ENCODE measurements at places on chromosomes 12 and 14. TPM values are rescaled to one million over a fixed set of nuclear protein-coding genes. Genes with fewer than 3 reads are reported as not detected.

DNA sequence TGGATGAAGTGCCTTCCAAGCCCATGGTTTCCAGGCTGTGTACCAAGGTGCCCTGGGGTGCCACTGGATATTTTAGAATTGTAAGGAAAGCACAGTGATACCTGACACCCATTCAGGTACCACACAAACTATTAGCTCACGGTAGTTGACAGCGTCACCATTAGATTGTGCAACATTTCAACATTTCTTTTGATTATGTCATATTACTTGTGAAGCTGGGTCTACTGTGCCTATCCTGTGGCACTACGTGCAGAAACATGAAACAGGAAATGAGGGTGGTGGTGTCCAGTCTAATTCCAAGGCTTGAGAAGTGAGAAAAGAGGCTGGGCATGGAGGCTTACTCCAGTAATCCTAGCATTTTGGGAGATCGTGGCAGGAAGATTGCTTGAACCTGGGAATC, 75.5 kb upstream of the CPM start:
- DNase-seq: no peak

DNA sequence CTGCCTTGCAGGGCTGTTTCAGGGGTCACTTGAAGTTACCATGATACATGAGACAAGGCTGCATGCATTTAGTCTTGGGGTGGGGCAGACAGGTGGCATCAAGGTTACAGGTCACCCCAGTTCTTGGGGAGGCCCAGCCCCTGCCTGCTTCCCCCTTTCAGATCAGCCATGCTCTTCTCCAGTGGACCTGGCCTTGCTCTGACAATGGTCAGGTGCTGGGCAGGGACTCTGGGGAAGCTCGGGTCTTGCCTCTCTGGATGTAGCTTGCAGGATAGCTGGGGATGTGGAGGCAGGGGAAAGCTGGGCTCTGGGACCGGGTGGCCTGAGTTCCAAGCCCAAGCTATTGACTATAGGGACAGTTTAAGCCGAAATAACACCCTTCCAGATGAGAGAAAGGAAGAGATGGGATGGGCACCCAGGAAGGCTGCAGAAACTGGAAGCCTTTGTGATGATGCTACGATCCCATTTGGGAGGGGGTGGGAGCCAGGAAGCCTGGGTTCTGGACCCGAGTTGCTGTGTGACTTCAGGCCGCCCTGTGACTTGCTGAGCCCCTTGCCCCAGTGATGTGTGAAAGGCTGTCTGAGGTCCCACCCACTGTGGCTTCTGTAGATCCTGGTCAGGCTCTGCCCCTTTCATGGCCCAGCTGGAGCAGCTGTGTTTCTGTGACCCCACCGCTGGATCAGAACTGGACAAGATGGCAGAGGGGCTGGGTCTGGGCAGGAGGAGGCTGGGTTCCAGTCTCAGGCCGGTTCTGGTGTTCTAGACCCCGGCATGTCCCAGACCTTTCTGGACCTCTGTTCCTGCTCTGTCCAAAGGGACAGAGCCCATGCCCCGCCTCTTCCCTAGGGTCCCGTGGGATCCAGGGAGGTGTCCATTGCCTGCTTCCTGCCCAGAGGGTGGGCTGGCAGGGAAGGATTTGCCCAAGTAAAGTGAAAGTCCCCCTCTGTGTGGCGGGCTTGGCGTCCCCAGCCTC, 2.1 kb downstream of the TNFAIP2 start:
- no peak for DNase-seq

The WNT1 gene
- not detected for total RNA-seq

DNA sequence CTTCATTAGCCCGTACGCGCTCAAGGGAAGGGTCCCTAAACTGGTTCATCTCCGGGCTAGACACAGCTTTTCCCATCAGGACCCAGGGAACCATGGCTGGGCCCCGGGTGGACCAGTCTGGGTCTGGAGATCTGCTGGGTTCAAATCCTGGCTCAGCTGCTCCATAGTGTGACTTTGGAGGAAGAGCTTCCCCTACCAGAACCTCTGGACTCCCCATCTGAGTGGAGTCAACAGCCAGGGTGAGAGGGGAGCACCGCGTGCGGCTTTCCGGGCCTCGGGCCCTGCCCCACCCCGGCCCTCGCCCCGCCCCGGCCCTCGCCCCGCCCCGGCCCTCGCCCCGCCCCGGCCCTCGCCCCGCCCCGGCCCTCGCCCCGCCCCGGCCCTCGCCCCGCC, 41.2 kb downstream of the BEGAIN start:
- no peak for DNase-seq

DNA sequence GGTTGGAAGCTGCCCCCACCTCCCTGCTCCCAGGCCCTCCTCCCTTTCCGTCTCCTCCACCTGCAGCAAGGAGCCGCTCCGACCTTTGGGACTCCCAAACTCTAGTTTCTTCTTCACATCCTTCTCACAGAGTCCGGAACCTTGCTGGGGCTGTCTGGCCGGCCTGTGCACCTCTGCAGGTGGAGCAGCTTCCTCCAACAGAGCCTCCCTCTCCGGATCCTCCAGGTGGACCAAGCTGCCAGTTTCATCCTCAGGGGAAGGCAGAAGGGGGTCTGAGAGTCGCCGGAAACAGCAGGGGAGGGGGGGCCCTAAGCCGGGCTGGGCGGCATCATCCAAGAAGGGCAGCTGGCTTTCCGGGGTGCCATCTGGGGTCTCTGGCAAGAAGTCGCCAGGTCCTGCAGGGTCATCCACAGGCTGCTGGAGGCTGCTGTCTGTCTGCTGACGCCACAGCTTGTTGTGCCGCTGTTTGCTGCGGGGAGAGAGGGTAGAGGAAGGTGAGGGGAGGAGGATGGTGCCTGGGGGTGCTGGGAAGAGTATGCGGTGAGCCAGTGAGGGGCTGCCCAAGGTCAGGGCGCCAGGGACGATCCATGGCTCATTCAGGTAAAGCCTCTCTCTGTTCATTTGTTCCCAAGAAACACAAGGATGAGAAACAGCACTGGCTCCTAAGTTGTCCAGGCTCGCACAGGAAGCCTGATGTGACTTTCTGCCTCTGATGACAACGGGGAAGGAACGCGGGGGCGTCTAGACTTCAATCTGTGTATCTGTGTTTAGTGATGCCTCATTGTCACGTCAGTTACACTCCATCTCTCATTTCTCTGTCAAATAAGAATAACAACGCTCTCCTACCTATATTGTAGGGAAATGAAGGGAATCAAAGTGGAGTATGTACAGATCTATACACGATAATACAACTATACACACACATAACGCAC, 61.3 kb upstream of the CORO1C start:
- no peak for DNase-seq

The USP30 gene
- 27.3 TPM for total RNA-seq

DNA sequence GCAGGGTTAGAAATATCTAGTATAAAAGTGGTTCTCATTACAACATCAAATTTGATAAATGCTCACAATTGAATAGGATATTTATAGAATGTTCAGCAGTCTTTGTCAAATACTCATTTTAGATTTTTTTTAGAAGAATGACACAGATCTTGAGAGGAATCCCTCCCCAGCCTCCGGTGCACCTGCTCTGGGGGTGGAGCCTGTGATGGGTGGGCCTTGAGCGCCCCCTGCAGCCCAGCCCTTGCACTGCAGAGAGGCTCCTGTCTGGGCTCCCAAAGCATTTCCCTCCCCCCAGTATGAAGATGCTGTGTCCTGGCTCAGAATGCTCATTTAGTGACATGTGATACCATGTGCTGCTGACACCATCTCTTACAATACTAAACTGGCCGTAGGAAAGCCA, 792.3 kb downstream of the TMEM121 start:
- no peak for DNase-seq

Measured in mesothelial cell of epicardium (in vitro differentiated cells).